Heart right ventricle (tissue), 16 donors: ENCODE measurements at places on chromosomes 16 and 17. TPM values are rescaled to one million over a fixed set of nuclear protein-coding genes. Genes with fewer than 3 reads are reported as not detected.

DNA sequence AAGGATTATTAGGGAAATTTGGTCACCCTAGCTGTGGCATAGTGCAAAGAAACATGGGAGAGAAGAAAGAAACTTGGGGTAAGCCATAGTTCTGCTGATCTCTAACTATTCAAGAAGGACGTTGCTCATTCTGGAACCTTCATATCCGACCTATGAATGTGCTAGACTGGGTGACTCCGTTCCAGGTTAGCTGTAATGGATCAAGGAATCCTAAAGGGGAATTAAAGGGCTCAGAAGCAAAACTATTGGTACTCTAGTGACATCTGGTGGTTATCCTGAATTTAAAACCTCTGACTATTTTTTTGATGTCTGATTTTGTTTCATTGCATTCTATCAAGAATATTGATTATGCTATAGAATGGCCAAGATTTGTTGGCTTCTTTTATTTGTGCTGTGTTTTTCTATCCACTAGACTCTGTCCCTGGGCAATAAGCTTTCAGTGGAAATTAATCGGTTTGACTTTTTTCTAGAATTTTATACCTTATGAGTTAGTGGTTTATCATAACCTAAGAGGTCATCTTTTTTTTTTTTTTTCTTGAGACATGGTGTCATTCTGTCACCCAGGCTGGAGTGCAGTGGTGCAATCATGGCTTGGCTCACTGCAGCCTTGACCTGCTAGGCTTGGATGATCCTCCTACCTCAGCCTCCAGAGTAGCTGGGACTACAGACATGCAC, 19.5 kb downstream of the PCTP start:
- no peak for DNase-seq

Gene PRSS27
- total RNA-seq, result 0.44 TPM

Gene ITGAX
- total RNA-seq, result 0.91 TPM

Gene CDH1
- total RNA-seq, result not detected
